ENCODE measurements at places on chromosomes 3 and 15.

- DNase-seq = no peak
Measured at GRCh38 chr15:81645470-81645869, 271.5 kb upstream of the TMC3 start.

GRCh38 chr3:54421943-54422342 is 299.6 kb downstream of the CACNA2D3 start:
- DNase-seq = no peak

GRCh38 chr3:59895972-59896371 is 846.1 kb upstream of the CFAP20DC start:
- DNase-seq = no peak

GRCh38 chr3:31966978-31967591 is 14.0 kb downstream of the OSBPL10 start:
- no peak for DNase-seq

GRCh38 chr3:158792709-158793108 is 9.1 kb upstream of the MFSD1 start:
- DNase-seq = peak; percentile 43

DNA sequence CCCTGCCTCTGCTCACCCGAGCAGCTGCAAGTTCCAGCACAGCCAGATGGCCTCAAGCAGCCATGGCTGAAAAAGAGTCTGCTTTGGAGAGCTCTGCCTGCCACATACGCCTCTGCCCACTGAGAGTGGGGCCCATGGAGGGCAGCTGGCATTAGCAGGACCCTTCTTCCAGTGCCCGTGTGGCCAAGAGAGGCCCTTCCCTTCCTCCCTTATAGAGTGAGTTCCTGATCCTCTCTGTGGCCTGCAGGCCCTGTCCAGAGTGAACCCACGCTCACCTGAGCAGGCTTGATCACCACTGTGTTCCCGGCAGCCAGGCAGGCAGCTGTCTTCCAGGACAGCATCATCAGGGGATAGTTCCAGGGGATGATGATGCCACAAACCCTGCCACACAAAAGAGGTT is 41.4 kb upstream of the SLC41A3 start:
- no peak for DNase-seq

Data from kidney tubule cell (primary cell).